Stimulated activated CD4-positive, alpha-beta T cell treated with anti-CD3 and anti-CD28 coated beads, Interleukin-4, amount 100 ng/mL, for 4 hours (primary cell): ENCODE measurements at places on chromosomes 5 and 9.

- DNase-seq: no peak
Observed at GRCh38 chr9:104872656-104873488, 55.1 kb downstream of the ABCA1 start.

GRCh38 chr9:34343605-34344004 lies 14.2 kb downstream of the NUDT2 start:
- DNase-seq: no peak

GRCh38 chr5:153551537-153552079 lies 61.1 kb downstream of the GRIA1 start:
- no peak for DNase-seq

DNA sequence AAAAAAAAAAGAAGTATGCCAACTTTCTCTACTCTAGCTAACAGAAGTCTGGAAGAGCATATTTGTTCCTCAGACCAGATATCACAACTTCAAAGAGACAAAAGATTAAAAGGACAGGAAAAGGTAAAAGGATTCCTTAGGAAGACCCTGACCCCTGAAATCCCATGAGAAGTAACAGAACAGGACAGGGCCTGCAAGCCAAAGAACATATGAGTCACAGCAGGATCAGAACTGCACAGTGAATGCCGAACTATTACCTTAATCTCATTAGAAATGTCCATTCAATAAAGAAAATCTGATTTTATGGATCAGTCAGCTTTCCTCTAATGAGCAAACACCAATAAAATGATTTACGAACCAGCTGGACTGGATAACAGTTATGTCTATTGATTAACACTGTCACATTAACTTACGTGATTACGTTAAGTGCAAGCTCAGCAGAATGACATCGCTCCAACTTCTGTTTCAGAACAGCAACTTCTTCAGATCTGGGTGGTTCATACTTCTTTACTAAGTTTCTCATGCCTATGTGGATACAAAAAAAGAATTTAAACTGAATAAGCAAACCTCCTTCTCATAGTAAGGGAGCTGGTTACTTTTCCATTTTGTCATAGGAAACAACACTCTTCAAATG lies 13.6 kb downstream of the CCNH start:
- no peak for DNase-seq

DNA sequence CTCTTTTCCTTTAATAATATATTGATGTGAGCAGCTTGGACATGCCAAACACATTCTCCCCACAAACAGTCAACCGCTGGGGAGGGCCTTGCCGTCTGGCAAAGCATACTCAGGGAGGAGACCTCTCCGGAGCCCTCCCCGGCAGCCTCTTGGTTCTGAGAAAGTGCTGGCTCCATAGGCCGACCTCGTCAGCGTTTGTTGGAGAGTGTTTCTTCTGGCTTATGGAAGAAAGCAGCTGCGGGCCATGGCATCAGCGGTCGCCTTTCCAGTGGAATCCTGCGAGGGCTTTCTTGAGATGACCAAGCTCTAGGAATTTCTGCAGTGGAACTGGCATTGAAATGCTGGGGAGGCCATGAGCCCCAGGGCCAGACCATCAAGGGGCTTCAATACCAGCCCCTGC lies 405.7 kb upstream of the IRX4 start:
- DNase-seq: no peak

GRCh38 chr9:114583371-114584155 lies 4.0 kb upstream of the ATP6V1G1 start:
- no peak for DNase-seq

DNA sequence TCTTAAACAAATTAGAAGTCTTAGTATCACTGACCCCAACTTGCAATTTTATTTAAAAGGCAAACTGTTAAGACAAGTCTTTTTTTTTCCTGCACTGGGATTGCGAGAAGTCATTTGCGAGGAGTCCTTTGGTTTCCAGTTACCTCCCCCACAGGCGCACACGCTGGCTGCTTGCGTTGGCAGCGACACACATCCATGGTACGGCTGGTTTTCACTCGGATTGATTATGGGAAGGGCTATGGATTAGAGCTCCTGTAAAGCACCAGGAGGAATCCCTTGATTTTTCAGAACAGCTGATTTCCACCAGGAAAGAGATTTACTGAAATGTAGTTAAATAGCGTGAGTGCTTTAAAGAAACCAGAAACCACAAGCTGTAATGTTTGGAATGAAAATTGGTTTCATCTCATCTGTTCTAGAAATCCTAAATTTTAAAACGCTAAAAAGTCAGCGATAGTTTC lies 737 bp downstream of the SLC1A3 start:
- DNase-seq: no peak

- no peak for DNase-seq
Observed at GRCh38 chr5:73922224-73922623, 296.2 kb downstream of the ARHGEF28 start.

DNA sequence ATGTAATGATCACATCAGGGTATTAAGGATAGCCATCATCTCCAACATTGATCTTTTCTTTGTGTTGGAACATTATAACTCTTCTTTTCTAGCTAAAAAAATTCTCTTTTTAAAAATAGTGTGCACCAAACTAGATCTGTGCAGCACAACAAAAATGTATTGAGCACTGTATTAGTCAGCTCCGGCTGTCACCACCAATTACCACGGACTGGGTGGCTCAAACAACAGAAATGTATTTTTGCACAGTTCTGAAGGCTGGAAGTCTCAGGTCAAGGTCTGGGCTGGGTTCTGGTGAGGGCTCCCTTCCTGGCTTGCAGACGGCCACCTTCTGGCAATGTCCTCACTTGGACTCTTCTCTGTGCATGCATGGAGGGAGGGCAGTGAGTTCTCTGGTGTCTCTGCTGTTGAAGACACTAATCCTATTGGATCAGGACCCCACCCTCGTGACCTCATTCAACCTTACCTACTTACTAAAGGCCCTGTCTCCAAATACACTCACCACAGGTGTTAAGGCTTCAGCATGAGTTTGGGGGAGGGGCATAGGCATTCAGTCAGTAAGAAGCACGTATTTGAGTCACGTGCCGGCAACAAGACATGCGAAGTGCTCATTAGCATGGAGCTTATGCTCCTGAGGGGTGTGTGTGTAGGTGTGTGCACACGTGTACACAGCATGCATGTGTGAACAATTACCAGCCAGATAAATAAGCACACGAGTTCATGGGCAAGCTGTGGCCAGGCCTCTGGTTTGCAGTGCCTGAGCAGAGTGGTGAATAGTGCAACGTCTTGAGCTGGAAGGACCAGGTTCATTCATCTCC lies 89.4 kb upstream of the SH3PXD2B start:
- no peak for DNase-seq

- DNase-seq: no peak
Observed at GRCh38 chr5:72109625-72110024, 2.4 kb downstream of the MAP1B start.

DNA sequence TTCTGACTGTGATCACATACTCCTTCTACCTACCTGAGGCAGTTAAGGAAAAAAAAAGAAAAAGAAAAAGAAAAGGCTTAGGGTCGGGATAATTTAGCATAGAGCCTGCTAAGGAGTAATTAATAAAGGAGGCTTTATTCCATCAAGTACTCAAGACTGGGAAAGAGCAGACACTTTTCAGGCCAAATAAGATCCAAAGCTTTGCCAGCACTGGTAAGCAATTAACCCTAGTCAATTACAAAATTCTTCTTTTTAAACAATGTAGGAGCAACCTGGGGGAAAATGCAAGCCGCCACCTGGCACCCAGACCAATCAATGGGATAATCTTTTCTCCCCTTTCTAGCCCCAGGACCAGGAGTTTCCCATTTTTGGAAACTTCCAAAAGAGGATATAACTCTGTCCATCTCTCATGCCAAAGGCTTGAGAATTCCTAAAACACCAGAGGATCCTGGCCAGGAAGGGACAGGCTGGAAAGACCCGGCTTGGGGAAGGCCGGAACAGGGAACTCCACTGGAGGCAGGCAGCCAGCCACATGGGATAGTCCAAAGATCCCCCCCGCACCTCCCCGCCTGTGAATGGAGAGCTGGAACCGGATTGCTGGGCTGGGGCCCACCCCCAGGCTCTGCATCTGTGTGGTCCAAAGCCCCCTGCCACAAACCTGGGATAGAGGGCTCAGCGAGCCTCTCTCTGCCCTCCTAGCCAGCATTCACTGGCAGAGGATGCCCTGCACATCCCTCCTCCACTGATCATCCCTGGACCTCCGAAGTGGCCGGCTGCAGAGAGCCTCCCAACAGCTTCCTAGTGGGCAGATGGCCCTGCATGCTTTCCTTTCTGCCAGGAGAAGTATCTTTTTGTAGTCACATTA lies 117.8 kb downstream of the ZNF354C start:
- no peak for DNase-seq

DNA sequence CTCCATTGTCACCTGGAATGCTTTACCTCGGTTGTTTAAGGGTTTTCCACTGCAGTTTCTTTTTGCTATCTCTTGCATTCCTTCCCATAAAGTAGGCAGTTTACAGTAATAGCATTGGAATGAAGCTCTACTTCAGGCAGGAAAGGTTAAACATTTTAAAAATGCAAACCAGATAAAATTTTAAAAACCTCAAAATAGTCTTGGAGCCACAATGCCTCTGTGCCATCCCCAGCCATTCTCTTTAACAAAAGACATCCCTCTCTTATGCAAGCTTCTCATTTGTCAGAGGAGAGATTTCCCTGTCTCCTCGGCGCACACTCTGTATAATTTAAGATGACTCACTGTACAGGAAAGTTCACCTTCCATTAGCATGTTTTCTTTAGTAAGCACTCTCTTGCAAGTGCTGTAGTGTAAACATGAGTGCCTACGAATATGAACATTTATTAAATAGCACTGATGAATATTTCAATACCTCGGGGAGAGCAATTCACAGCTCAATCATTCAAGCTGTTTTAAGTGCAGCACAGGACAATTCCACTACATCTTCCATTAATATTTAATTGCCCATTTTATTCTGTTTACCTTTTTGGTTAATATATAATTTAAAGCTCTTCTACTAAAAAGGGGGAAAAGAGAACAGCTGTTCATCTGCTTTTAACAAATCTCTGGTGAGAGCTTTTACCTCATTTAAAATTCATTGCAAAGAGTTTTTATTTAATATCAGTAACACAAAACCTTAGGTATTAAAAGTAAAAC lies 343.6 kb downstream of the SPATA31D1 start:
- no peak for DNase-seq

GRCh38 chr5:113864437-113864836 lies 350.9 kb downstream of the YTHDC2 start:
- DNase-seq: no peak

- no peak for DNase-seq
Observed at GRCh38 chr5:11329679-11330078, 568.6 kb upstream of the DAP start.

- DNase-seq: no peak
Observed at GRCh38 chr9:70036641-70037040, 7.0 kb upstream of the MAMDC2 start.

DNA sequence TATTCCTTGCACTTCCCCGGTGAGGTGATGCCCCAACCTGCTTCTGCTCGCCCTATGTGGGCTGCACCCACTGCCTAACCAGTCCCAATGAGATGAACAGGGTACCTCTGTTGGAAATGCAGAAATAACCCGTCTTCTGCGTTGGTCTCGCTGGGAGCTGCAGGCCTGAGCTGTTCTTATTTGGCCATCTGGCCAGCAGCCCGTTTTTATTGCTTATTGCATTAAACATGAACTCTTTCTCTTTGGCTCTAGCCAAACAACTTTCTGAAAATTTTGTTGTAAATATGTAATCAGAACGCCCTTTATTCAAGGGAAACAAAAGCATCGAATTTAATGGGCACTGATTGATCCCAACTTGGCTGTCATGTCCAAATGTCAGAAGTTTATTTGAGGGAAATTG lies 124.7 kb upstream of the FTMT start:
- no peak for DNase-seq

DNA sequence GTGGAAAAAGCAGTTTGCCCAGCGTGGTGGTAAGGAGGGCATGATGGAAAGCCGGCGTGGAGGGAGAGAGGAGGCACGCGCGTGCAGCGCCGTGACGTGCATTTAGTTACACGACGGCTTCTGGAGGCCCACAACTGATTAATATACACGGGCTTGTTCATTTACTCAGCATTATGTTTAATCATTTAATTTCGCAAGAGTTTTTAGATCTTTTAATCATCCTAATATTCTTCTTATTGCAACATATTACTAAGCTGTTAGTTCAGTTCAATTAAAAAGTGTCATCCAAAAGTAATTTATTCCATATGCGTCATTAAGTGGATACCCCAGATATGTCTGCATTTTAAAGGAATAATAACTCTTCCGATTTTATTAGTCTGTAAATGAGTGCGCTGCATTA lies 220.5 kb downstream of the HSPA4 start:
- no peak for DNase-seq

GRCh38 chr5:54291498-54291897 lies 18.9 kb downstream of the ARL15 start:
- no peak for DNase-seq

GRCh38 chr5:81336556-81336955 lies 35.2 kb downstream of the ZCCHC9 start:
- DNase-seq: no peak

DNA sequence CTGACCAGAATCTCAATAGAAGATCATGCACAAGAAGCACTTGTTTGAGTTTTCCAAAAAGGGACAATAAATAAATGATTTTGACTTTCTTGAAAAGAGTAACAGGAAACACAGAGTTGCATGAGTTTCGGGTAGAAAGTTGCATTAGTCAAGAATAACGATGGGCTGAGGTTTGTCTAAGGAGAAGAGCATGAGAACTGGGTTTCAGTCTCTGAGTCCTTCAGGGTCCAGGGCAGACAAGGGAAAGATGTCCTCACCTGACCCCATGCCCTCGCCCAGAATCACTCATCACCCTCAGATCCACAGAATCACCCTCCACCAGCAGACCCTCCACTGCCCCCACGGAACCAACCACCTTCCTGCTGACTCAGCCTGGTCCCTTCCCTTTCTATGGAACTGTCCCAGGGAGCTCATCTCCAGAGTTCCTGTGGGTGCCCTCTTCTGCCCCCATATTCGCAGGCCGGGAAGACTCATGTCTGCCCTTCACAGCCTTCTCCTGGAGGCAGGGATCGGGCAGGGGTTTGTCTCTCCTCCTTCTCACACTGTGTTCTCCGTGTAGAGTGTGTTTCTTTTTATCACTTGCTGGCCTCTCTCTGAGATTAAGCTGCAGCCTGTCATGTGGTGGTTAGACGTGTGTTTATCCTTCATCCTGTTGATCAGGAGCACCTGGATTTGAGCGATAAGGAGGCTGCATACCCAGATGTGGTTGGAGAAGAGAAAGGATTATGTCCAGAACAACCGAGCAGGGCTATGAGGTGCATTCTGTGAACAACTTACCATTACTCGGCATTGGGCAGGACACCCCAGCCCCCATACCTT lies 442.6 kb downstream of the MAT2B start:
- DNase-seq: no peak

DNA sequence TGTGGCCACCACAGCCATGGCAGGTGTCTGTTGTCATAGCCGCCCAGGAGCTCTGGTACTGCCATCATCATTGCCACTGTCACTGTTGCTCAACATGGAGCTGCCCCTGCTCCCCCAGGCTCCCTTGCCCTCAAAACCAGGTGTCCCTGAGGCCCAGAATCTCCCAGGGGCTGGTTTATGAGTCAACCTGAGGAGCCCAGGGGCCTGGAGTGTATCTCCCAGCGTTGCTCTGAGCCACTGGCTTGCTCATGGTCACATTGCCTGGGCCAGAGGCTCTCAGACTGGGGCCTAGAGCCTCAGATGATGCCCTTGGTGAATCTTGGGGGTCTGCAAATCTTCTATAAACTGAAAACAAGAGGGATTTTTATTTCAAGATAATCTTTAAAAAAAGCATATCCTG lies 24.7 kb upstream of the TBC1D2 start:
- no peak for DNase-seq
